HS-5 (cell line): ENCODE measurements at places on chromosomes 3 and 15.

- no peak for DNase-seq
Observed at GRCh38 chr3:37849146-37849923, 12.3 kb upstream of the CTDSPL start.

- DNase-seq = no peak
Observed at GRCh38 chr3:47416041-47416440, 35.2 kb downstream of the PTPN23 start.

DNA sequence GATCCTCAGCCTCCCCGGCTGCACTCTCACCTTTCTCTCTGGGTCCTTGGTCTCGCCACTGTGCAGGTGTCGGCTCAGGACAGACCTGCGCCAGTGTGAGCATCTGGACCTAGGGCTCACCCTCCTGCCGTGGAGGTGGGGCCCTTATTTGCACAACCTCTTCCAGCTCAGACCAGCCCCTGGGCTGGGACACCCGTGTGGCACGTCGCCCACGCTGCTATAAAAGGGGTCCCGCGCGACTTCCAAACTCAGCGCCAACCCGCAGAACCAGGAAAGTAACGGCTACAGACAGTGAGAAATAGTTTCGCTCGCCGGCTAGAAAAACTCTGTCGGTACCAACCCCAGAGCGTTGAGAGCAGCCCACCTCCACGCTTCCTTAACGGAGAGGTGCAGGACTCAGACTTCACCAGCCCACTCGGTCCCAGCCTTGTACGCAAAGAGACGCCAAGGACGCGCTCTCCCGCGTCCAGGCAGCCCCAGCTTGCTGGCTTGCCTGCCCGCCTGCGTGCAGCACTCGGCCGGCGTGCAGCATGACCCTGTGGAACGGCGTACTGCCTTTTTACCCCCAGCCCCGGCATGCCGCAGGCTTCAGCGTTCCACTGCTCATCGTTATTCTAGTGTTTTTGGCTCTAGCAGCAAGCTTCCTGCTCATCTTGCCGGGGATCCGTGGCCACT lies at the start of the genes DUOX2 and DUOXA2:
TSS of gene DUOX2 (minus strand) at position 97 of the 675 bp plus-strand sequence. CDS start 761 bp downstream, outside the sequence.
TSS of gene DUOXA2 (plus strand) at position 251 of the 675 bp plus-strand sequence. CDS start at position 531, 280 bp downstream.
- DNase-seq = no peak

- peak; percentile 31 for DNase-seq
Observed at GRCh38 chr3:45008117-45008516, 18.0 kb upstream of the CLEC3B start.

- DNase-seq = no peak
Observed at GRCh38 chr3:177591379-177591778, 394.1 kb upstream of the TBL1XR1 start.

DNA sequence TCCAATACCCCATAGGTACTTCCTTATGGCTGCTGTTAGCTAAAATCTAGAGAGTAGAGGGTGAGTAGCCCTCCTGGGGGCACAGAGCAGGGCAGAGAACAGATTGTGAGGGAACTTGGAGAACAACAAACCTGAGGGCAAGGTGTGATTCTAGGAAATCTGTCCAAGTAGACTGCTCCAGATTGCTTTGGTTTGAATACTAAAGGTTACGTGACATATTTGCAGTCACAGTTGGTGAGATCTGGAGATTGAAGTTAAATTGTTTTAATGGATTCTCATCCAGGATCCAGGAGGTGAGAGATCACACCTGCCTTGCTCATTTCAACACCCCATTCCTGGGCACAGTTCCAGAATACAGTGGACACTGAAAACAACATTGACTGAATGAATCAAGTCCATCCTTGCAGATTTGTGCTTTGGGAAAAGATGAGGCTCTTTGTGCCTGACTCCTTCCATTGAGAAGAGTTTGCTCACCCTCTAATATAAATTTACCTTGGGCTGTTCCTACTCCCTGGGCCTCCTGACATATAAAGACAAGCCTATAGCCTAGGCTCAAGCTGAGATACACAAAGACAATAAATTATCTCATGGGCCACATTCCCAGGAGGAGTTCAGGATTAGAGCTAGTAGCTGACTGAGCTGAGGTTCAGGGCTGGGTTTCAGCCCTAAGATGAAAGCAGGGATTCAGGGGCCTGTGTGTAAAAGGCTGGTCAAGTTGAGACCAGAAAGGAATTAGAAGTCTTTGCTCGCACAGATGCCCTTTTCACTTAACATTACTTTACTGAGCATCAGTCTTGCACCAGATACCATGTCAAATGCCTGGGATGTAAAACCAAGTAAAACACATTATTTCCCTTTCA lies 400.9 kb upstream of the MCTP2 start:
- no peak for DNase-seq

GRCh38 chr3:7876741-7877297 lies 624.8 kb upstream of the LMCD1 start:
- DNase-seq = no peak

DNA sequence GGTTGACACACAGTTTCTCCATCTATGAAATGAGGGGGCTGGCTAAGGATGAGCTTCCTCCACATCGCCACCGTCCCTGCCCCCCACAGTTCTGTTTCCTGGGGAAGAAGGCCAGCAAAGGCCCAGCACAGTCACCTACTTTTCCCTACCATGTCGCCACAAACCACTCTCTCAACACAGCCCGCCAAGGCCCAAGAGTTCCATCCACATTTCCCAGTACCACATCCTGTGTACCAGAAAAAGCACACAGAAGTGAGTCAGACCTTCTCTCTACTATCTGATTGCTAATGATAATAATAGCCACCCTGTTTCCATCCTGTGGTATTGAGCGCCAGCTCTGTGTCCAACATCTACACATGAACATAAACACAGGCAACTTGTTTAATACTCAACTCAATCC lies 30.3 kb upstream of the C15orf39 start:
- DNase-seq = peak; percentile 49

DNA sequence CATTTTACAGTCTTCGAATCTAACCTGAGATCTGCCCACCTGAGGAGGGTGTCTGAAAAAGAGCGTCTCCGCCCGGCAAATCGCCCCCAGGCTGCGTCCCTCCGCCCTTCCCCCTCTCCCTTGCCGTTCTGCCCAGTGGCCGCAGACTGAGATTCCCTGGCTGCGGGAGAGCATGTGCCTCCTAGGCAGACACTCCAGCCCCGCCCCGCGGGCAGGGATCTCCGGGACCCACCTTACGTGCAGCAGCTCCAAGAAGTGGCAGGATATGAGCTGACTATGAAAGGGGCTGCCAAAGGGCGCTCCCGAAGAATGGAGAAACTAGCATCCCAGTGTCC lies 2.7 kb upstream of the WNT5A start:
- DNase-seq = no peak

GRCh38 chr3:18423401-18424212 lies 1.5 kb downstream of the SATB1 start:
- DNase-seq = no peak

- no peak for DNase-seq
Observed at GRCh38 chr3:195591220-195591619, 7.5 kb upstream of the APOD start.

DNA sequence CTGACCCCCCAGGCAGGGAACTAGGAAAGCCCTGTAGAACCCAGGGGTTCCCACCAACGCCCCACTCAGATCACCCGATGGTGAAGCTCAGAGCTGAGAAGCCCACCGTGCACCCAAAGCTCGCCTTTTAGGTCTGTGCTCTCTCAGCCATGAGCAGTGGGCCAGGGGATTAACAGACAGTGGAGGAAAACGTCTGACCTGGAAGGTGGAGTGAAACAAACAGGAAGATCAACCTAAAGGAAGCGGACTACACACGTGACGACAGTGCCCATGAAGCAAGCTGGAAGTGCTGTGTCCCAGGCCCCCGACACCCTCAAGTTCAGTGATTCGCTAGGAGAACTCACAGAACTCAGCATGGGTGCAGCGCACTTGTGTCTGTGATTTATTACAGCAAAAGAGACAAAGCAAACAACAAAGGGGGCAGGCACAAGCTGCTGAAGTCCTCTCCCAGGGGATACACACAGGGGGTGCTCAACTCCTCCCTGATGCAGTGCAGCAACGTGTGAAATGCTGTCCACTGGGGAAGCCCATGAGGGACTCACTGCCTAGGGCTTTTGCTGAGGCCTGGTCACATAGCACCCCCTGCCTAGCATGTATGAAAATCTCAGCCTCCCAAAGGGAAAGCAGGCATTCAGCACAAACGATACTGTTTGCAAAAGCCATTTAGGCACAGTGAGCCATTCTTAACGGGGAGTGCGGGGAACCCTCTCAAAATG lies 43.5 kb downstream of the CFAP92 start:
- DNase-seq = no peak

DNA sequence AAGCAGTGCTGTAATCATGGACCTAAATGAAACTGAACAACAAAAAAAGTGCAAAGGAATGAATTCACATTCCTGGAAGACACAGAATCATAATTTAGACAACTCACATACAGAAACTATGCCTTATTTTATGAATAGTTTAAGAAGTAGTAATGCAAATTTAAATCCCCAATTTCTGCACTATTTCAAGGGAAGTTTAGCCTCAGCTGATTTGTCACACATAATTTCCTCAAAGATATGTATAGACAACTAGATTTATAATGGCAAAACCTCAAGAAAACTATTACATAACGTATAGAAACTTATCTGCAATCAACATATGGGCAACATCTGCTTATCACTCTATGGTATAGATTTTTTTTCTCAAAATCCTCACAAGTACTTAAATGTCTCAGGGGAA lies 7.8 kb upstream of the PTX3 start:
- DNase-seq = no peak

- no peak for DNase-seq
Observed at GRCh38 chr3:68467465-68467864, 464.9 kb downstream of the TAFA4 start.

DNA sequence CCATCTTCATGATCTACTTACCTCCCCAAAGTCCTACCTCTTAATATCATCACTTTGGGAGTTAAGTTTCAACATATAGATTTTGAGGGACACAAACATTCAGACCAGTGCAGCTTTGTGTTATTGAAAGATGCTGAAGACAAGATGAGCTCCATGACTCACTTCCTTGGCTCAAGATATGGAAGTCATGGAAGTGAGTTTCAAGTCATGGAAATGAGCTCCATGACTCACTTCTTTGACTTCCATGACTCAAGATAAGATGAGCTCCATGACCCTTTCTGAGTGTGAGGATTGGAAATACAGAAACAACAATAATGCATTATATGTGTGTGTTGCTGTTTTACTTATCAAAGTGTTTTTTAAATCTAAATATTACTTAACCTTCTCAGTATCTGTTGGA lies 170.2 kb upstream of the TPRG1 start:
- DNase-seq = peak; percentile 90

- no peak for DNase-seq
Observed at GRCh38 chr15:27983496-27983895, 115.6 kb downstream of the OCA2 start.

- DNase-seq = no peak
Observed at GRCh38 chr3:64150623-64151207, 74.6 kb downstream of the PRICKLE2 start.

- no peak for DNase-seq
Observed at GRCh38 chr3:71355862-71356261, 227.7 kb downstream of the FOXP1 start.

GRCh38 chr3:103057003-103057402 lies 622.2 kb downstream of the ZPLD1 start:
- DNase-seq = peak; percentile 81

DNA sequence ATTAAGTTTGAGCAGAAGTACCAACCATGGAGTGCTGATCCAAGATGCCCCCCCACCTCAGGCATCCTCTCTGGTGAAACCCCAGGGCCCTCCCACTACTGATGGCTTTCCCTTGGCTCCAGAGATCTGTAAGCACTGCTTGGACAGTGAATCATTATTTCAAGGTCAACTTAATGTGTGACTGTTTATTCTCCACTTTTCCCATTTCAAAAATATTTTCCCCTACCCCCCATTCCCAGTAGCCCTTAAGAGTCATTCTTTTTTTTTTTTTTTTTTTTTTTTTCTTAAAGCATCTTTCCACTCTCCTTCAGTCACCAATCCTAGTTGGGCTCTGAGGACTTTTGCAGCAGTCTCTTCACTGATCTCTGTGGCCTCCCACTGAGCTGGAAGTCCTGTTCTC lies 82.6 kb downstream of the PCCB start:
- no peak for DNase-seq

GRCh38 chr15:49688135-49688790 lies 67.4 kb downstream of the DTWD1 start:
- DNase-seq = no peak

- no peak for DNase-seq
Observed at GRCh38 chr3:196735751-196736150, 3.9 kb upstream of the PAK2 start.

- DNase-seq = no peak
Observed at GRCh38 chr3:156300929-156301840, 180.8 kb downstream of the KCNAB1 start.

DNA sequence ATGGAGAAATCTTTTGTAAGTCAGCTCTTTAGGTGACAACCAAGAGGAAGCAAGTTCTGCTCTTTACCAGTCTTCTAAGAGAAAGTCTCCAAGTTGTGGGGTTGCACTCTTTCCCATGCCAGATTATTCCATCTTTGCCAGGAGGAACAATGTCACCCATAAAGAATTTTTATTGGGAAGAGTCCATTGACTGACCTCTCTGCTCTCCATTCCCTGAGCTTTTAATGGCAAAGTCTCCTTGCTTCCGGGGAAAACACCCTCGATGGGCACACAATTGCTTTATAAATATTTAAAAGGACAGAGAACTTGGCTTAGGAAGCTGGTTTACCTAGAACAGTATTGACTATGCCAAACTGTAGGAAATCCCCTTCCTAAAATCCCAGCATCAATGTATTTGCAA lies 19.9 kb upstream of the UBE2E1 start:
- no peak for DNase-seq

GRCh38 chr3:43695863-43696262 lies 5.1 kb downstream of the ABHD5 start:
- DNase-seq = no peak

GRCh38 chr3:172315401-172316091 lies 132.7 kb downstream of the GHSR start:
- DNase-seq = no peak

- no peak for DNase-seq
Observed at GRCh38 chr15:79192462-79193036, 90.0 kb upstream of the ANKRD34C start.

DNA sequence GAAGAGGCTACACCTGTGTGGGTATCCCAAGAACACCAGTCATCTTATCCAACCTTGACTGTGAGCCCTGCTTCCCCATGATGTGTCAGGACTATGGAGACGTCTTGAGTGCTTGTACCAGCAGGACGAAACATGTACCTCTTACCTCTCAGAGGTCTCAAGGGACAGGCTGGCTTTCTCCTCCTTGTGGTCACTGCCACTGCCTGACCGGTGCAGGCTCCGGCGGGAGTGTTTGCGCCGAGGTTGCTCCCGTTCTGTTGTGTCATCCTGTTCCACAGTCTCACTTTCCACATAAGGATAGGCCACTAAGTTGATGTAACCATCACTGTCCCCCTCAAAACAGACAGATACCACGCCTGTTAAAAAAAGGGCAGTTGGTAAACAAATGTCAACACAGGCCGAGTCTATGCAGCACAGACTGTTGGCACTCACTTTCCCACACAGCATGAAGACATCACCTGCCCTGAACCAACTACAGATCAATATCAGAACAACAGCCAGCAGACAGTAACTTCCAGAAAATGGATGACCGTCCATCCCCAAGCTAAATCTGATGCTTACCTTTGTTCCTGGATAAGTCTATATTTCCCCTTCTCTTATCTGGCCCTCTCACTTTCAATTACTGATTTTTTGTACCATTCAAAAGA lies 14.4 kb upstream of the GMPPB start:
- no peak for DNase-seq
